ENCODE measurements at places on chromosomes 6 and 20.

DNA sequence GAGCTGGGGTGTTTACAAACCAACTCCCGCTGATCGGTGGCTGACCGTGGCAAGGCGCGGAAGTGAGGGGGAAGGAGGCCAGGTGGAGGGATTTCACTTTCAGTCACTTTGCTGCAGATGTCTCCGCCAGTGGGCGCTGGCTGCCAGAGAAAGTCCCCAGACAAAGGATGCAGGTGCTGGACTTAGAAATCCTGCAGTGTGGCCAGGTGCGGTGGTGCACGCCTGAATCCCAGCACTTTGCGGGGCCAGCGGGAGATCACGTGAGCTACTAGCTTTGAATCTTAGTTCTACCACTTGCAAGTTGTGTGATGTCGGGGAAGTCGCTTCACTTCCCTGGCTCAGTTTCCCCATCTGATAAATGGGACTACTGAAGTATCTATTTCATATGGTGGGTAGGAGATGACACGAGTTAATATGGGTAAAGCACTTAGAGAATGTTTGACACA is 180.4 kb downstream of the ZNF217 start:
- DNase-seq: peak; percentile 19

- DNase-seq: no peak
Measured at GRCh38 chr6:42101186-42101657, 41.2 kb downstream of the C6orf132 start.

- DNase-seq: no peak
Measured at GRCh38 chr6:7703148-7703680, 22.7 kb upstream of the BMP6 start.

GRCh38 chr6:44575644-44576043 is 188.1 kb downstream of the CDC5L start:
- DNase-seq: no peak

DNA sequence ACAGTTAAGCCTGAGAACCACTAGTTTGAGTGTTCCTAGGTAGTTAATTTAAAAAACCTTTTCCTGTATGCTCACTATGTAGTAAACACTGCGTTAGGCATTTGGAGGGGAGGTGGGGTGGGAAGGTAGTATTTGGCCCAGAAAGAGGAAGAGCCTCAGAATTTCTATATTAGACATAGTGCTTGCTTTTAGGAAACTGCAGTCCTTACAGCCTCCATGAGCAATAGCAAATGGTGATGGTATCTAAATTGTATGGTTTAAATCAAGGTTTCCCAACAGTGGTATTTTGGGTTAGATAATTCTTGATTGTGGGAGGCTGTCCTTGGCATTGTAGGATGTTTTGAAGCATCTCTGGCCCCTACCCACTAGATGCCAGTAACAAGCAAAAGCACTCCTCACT is 61.5 kb upstream of the RIPOR2 start:
- no peak for DNase-seq

GRCh38 chr6:40054602-40055001 is 120.3 kb upstream of the MOCS1 start:
- DNase-seq: no peak

DNA sequence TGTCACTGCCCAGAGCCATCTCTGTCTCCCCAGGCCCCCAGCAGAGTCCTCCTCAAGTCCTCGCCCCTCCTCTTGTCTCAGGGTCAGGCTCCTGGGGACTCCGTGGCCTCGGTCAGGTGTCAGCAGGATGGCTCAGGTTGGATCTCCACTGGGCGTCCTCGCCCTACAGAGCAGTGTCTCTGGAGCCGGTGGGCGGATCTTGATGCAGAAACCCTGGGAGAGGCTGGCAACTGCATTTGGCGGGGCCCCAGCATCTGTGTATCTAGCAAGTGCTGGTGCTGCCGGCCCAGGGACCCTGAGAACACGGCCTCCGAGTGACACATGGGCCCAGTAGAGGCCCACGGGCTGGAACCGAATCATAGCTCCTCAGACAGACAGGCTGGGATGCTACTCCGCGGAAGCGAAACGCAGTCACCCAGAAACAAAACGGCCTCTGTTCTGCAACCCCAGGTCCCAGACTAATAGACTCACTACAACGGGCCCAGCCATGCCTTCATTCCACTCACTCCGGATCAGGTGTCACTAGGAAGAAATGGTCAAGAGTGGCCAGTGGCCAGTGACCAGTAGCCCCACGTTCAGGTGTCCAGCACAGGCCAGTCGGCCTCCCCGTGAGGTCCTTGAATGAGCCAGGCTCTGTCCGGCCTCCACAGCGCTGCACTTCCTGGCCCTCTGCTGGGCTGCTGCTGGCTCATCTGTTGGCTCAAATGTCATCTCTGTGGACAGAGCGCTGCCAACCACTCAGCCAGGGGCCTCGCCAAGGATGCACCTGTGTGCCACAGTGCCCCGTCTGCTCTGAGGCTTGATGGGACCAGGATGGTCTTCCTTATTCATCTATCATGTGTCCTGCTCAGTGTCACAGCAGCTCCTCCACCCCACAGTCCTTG is 12.6 kb upstream of the FRMD1 start:
- DNase-seq: no peak

DNA sequence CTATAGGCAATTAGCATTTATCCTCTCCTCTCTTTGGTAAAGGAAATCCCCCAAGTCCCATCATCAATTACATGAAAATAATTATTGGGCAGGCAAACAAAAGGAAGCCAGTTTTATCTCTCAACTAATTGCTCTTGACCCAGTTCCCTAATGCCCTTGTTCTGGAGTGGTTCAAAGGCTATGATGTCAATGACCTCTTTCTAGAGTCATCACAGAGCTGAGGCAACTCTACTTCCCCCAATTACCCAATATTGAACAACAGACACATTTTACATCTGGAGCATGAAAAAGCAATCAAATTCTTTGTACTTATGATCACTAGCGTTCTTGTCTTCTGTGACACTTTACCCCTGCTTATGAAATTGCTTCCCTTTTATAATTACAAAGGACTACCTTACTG is 43.5 kb downstream of the NT5E start:
- DNase-seq: no peak

GRCh38 chr6:44511126-44511525 is 123.6 kb downstream of the CDC5L start:
- DNase-seq: no peak

DNA sequence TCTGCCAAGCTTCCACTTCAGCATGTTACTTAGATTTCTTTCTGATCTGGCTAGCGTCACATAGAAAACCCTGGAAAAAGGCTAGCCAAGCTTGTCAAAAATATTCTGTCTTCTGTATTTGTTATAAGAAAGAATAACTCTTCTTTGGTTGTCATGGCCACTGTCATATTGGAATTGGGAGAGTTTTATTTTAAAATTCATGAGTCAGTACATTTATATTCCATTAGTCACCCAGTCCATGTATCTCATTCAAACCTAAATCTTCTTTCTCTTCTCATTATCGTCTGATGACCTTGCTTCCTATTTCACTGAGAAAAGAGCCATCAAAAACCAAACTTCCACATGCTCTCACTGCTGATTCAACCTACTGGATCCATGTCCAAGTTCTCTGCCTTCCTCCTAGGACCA is 65.7 kb downstream of the EPM2A start:
- DNase-seq: no peak

- DNase-seq: no peak
Measured at GRCh38 chr6:141199074-141199473, 933.7 kb upstream of the GJE1 start.

- no peak for DNase-seq
Measured at GRCh38 chr6:125307964-125308615, 6.3 kb upstream of the HDDC2 start.

- no peak for DNase-seq
Measured at GRCh38 chr6:162873537-162873936, 145.8 kb downstream of the PACRG start.

GRCh38 chr20:2752567-2753460 is 47.6 kb downstream of the CPXM1 start:
- DNase-seq: no peak

- no peak for DNase-seq
Measured at GRCh38 chr20:37702403-37703034, 8.7 kb downstream of the CTNNBL1 start.

DNA sequence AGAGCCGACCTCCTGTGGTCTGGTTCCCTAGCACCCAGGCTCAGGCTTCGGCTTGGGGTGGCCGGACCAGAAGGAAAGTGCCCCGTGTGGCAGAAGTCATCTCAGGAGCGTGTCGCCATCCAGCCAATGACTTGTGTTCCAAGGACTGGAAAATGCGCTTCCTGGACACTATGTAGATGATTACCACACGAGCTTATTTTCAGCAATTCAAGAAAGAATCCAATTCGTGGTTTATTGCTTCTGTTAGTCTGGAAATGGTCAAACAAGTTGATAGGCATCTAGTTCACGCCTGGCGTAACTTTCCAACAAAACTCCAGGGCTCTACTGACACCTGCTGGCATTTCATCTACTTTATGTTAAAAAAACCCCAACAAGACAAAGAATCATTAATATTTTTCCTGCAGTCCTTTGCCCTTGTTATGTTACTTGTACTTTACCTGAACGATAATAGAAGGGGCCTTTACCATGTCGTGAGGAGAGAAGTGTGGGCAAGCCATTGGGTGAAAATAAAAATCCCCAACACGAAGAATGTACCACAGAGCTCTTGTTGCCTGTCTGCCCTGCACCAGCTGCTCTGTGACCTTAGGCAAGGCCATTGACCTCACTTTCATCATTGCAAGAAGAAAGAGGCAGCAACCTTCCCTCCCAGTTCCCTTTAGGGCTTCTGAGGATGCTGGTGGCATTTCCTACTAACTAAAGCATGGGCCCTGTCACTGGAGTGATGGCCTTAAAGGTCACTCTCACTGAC is 154.7 kb upstream of the LAMP5 start:
- DNase-seq: no peak

Data from activated CD4-positive, alpha-beta T cell treated with anti-CD3 and anti-CD28 coated beads for 24 hours (primary cell).